Smooth muscle cell of the brain vasculature (primary cell): ENCODE measurements at places on chromosomes 3 and 15.

- DNase-seq = peak; percentile 20
These were observed 96.3 kb upstream of the ZBED2 start for GRCh38 chr3:111691293-111691909.

GRCh38 chr15:45179221-45179985 lies 8.4 kb downstream of the SHF start:
- DNase-seq = no peak

DNA sequence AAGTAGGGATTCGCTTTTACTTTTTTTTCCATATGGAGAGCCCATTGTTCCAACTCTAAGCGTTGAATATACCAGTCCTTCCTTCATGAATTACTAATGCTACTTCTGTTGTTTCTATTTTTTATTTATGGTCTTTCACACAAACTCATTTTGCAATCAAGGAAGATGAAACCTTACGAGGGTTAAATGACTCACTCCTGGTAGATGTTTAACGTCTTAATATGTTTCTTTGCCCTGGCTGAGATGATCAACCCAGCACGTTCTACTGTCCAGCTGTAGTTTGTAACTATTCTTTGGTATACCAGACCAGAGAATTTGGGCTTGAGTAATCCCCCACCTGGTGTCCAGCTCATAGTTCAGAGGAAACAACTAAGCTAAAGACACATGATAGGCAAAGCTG lies 23.1 kb downstream of the CDCP1 start:
- no peak for DNase-seq

DNA sequence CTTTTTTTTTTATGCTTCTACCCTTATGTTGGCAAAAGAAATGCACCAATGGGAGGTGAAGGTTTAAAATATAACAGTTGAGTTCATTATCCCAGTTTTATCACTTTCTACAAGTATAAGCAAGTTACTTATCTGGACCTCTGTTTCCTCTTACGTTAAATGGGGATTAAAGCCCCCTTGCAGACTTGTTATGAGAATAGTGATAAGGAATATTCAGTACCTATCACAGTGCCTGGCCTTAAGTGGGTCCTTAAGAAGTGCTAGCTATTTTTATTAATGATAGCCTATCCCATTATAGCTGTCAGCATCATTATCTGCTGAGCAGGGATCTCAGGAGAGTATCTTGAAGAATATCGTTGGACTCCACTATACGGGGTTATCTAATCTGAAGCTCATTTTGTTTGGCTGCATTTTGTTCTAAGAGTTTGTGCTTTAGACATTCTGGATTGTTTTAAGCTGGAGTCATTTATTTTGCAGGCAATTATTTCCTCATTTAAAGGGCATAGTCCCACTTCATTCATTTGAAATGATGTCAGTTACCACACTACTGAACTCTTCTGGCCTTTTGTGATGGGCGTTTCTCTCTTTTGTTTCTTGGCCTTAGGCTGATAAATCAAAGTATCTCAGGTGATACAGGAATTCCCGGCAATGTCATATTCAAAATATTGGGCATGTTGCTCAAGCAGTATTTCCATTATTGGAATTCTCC lies 28.8 kb downstream of the RAB8B start:
- DNase-seq = no peak

DNA sequence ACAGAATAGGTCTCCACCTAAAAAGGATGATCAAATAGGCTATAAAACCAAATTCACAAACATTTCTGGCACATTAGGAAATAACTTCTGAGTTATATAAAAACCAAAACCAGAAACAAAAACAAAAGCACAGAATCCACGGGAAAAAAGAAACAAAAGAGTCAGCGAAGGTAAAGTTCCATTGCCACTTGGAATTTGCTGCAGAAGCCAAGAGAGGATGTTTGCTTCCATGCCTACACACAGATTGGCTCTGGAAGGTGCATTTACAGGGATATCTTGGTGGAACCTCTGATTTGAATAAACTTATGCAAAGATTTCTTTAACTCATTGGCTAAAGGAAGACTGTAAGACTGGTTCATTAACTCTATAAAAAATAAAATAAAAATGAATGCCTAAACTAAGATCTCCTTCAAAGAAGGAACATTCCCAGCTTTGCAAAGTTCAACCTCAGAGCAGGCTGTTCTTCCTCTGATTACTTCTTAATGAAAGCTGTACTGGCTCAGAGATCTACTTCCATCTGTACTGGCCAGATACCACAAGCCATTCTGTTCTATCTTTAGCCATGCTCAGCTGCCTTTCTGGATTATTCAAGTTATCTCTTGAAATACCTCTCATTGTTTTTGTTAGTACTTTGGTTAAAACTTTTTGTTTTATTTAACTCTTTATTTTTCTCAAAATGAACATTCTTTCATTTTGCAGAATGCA lies 537.5 kb upstream of the CCDC54 start:
- DNase-seq = no peak
